ENCODE measurements at places on chromosomes 2 and 18. TPM values are rescaled to one million over a fixed set of nuclear protein-coding genes. Genes with fewer than 3 reads are reported as not detected.
A peak's percentile ranks its signal among the peaks of the same experiment; 100 is the strongest.

DNA sequence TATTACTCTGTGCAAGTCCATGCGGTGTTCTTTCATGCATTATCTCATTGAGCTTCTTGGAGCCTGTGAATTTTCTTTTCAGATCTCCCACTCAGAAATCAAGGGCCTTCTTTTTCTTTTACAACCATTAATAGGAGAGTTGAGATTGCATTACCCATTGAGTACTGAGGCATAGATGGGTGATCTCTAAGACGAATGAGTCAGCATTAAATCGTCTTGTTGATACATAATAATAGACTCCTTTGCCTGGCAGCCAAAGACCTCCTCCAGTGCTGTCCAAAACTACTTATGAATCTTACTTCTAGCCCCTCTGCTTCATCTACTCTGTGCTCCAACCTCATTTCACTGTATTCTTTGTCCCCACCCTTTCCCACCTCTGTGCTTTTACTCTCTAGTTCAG, 180.5 kb downstream of the AGPS start:
- no peak for DNase-seq

DNA sequence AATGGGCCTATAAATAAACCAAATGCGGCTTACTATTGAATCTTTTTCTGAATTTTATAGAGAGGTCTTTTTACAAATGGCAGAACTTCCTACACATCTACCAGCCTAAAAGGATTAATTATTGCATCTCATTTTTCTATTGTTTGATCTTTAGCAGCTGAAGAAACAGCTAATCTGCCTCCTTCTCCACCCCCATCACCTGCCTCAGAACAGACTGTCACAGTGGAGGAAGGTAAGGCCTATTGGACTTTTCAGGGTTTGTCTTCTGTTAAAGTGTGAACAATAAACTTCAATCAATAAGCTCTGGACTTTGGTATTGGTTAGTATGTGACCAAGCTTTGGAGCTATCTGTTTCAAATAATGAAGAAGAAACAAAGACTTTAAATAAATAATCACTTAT, 91.0 kb upstream of the UNC80 start:
- DNase-seq: no peak

DNA sequence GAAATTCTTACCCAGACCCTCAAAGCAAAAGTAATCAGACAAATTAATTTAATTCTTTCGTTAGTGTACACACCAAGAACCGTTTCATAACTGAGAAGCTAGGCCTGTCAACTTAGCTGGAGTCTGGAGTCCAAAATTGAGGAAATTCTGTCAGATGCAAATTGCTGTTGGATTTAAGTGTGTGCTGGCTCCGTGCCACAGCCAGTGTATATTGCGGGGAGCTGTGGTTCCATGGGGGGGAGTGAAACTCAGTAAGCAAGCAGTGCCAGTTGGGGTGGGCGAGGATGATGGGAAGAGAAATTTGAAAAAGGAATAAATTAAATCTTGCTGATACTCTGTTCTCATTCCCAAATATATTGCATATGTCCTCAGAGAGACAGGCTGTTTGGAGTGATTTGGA, 4.0 kb downstream of the ARPC2 start:
- DNase-seq: no peak

- DNase-seq: no peak
Observed at GRCh38 chr18:69172046-69172445, 228.6 kb upstream of the DOK6 start.

- no peak for DNase-seq
Observed at GRCh38 chr2:150325656-150326314, 161.7 kb downstream of the RND3 start.

DNA sequence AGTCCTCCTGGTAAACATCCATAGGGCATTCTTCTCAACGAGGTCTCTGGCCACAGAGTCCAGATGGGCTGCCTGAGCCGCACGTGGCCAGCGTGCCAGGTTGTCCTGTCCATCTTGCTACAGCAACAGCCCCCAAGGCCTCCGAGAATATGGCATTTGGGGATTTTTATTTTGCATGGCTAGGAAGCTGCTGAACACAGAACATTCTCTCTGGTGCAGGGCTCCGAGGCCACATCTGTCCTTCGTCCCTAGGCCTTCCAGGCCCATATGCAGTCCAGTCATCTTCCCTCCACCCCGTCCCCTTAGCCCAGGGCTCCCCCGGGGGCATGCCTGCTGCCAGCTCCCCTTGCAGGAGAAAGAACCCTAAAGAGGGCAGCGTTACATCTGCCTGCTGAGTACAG, 2.3 kb downstream of the HDAC4 start:
- DNase-seq: no peak

GRCh38 chr2:17830053-17831034, 14.1 kb downstream of the MSGN1 start:
- DNase-seq: peak; percentile 54

DNA sequence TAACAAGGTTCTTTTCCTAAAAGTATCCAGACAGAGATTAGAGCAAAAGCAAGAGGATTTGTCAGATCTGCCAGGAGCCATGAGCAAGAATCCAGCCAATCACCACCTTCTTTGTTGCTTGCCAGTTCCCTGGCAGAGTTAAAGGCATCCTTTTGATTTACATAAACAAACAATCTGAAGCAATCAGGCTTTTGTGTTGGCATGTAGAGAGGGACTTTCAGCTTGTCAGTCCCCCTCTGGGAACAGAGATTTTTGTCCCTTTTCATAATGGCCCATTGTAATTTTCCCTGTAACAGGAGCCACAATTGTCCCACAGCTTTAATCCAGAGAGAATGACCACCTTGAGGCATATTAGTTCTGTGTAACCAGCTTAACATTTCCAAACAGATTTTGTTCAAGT, at the start of gene ERMN:
Gene ERMN, minus strand, starts transcription at position 39 of the 400 bp plus-strand sequence. CDS start 182 bp downstream, outside the sequence.
- DNase-seq: no peak

DNA sequence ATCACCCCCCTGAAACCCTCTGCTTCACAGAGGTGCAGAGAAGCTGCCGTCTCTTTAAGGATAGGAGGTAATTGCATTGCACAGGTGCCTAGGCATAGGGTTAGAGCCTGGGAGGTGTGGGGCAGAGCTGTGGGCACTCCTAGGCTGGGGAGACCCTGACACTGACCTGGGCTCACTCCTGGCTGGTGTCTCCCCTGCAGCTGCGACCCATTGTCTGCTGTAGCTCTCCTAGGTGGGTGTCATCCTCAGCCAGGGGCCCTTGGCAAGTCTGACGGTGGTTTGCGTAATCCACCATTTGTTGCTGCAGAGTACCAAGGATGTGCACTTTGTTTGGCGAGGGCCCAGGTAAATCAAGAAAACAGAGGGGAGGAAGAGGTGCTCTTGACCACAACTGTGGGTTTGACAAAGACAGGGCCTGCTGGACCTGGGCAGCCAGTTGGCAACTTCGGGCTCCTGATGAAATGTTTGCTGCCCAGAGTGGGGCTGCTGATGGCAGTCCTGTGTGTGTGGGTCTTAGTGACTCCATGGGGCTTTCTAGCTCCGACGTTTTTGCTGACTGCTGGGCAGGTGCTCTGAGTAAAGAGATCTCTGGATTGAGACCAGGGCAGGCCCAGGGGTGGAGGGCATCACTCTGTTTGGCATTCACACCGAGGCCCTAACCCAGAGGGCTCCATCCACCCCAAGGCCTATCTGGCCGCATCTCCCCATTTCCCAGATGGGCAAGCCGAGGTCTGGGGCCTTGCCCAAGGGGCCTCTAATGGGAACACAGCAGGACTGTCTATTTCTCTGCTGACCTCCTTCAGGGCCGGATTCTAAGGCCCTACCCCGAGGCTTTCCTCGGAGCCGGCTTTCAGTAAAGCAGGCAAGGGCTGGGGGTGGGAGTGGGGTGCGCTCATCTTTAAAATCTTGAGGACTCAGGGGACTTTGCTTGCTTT, 67.7 kb downstream of the EDAR start:
- DNase-seq: no peak

DNA sequence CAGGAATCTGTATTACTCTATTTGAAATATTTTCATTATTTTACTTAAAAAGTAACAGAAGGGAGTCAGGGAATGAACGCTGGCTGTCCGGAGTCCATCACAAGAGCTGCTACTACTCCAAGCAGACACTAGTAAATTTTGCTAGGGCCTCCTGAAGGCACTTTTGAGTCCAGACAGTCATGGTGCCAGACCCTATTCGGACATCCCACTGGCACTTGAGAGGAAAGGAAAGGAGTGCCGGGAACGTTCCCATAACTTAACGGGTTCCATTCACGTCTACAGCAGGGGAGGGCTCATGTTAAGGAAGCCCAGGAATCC, 563 bp upstream of the GMCL1 start:
- no peak for DNase-seq

- DNase-seq: no peak
Observed at GRCh38 chr18:10101729-10102128, 187.9 kb downstream of the VAPA start.

DNA sequence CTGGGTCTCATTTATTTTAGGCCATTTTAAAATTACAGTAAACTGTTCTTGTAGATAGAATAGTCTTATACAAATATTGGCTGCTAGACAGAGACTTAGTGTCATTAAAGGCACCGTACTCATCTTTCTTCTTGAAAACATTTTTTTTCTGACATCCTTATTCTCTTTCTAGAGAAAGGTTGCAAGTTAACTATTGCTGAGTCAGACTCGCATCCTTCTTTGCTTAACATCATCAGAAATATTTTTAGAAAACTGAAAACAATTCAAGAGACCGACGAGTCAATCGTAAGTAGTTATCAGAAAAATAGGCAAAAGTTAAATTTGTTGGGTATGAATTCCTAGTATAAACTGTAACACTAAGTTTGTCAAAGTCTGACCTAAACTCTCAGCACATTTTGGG, 72.2 kb downstream of the HNMT start:
- no peak for DNase-seq

- no peak for DNase-seq
Observed at GRCh38 chr2:105403241-105403782, 4.5 kb upstream of the FHL2 start.

- DNase-seq: no peak
Observed at GRCh38 chr2:152354909-152355308, 19.9 kb downstream of the FMNL2 start.

- no peak for DNase-seq
Observed at GRCh38 chr18:14959550-14959949, 211.6 kb downstream of the ANKRD30B start.

GRCh38 chr18:60188958-60189357, 183.6 kb downstream of the MC4R start:
- DNase-seq: no peak

- DNase-seq: no peak
Observed at GRCh38 chr2:120398996-120399888, 53.3 kb downstream of the INHBB start.

- no peak for DNase-seq
Observed at GRCh38 chr2:160555420-160556071, 61.9 kb upstream of the RBMS1 start.

DNA sequence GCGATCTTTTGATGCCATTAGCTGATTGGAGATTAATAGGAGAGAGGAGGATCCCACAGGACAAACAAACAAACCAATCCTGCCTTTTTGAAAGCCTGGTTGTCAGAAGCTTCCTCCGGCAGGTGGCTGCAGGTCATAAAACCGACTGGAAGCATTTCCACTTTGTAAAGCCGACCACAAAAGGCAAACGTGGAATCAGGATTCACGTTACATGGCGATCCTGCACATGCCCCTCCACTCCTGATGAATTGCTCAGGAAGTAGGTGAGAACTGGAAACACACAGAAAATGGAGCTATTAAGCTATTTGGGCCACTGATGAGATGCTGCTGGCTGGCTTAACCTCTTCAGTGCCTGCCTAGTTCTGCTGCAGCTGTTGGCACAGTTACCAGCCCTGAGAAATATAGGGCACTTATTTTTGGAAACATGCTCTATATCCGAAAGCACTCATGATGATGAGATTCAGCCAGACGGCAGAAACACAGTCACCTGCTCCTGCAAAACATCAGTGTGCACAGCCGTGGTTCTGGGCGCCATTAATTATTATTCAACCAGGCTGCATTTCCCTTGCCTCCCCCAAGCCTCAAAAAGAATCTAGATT, 110.3 kb upstream of the ST6GAL2 start:
- DNase-seq: no peak

- no peak for DNase-seq
Observed at GRCh38 chr2:232957657-232958090, 55.4 kb downstream of the NGEF start.

Gene TEX44
- total RNA-seq: not detected

Gene BCL2
- 64.8 TPM for total RNA-seq

Gene MERTK
- total RNA-seq: 26.9 TPM

Gene CFAP210
- 0.60 TPM for total RNA-seq

Gene OTOF
- 0.22 TPM for total RNA-seq

Gene AKAIN1
- total RNA-seq: not detected

All from tibial nerve (tissue), 4 donors.